ENCODE measurements at places on chromosomes 1 and 21. TPM values are rescaled to one million over a fixed set of nuclear protein-coding genes. Genes with fewer than 3 reads are reported as not detected.

Gene CLDN8
- not detected for polyA plus RNA-seq

Gene TAS1R3
- 0.32 TPM for polyA plus RNA-seq

Gene SLC45A1
- 0.34 TPM for polyA plus RNA-seq

Gene LIPI
- not detected for polyA plus RNA-seq

Gene HAO2
- polyA plus RNA-seq, result not detected

Gene APH1A
- 35.5 TPM for polyA plus RNA-seq

Gene PLA2G2F
- polyA plus RNA-seq, result not detected

Gene MPL
- polyA plus RNA-seq, result not detected

Gene CNN3
- polyA plus RNA-seq, result 156 TPM

Gene PRAMEF25
- polyA plus RNA-seq, result not detected

Gene DNASE2B
- not detected for polyA plus RNA-seq

Gene LDLRAD1
- not detected for polyA plus RNA-seq

Gene SPRR4
- not detected for polyA plus RNA-seq

Gene SPRR5
- polyA plus RNA-seq, result not detected

Gene ANKRD34A
- 2.7 TPM for polyA plus RNA-seq

Gene LCE2C
- not detected for polyA plus RNA-seq

Gene CDC42BPA
- polyA plus RNA-seq, result 32.8 TPM

Gene CFHR2
- not detected for polyA plus RNA-seq

Gene PYHIN1
- not detected for polyA plus RNA-seq

Gene ITLN1
- 0.34 TPM for polyA plus RNA-seq

Gene PLA2G2C
- not detected for polyA plus RNA-seq

Gene OR2M3
- not detected for polyA plus RNA-seq

Gene LRRC53
- polyA plus RNA-seq, result not detected

Gene KRTAP19-1
- not detected for polyA plus RNA-seq

Gene TDRD10
- 0.54 TPM for polyA plus RNA-seq

Gene EPS8L3
- 0.28 TPM for polyA plus RNA-seq

Gene ZMYND12
- 1.9 TPM for polyA plus RNA-seq

Gene OR10K2
- polyA plus RNA-seq, result not detected

Gene KRTAP7-1
- not detected for polyA plus RNA-seq

Gene ICOSLG
- not detected for polyA plus RNA-seq
